ENCODE measurements at places on chromosomes 5 and 9.
A peak's percentile ranks its signal among the peaks of the same experiment; 100 is the strongest.

- DNase-seq = no peak
- peaks cover 5% of the 10 kb centered on the region for H3K36me3 ChIP-seq
- no peak overlapping the region for H3K4me3 ChIP-seq
- no peaks in the 10 kb centered on the region for H3K27me3 ChIP-seq
- H3K4me1 ChIP-seq = no peaks in the 10 kb centered on the region
These were observed 30.8 kb upstream of the SLC12A2 start for GRCh38 chr5:128052780-128053179.

DNA sequence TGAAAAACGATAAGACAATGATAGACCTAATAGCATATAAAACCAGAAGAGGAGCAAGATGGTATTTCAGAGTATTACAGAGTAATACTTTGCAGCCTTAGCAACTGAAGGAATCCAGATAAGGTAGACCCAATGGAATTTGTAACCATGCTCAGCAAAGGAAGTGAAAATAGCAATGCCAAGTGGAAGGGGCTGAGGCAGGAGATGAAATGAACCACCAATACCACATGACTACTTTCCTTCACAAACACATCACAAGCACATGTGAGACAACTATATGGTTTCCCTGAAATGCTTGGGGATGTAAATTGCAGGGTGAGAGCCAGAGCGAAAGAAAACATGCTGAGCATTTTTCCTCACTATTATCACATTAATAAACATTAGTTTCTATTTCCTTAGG, 79.8 kb upstream of the MELK start:
- DNase-seq = no peak
- H3K27ac ChIP-seq = no peak overlapping the region
- H3K4me3 ChIP-seq = no peak overlapping the region
- H3K27me3 ChIP-seq = no peaks in the 10 kb centered on the region

- peaks cover 17% of the 10 kb centered on the region for H3K4me1 ChIP-seq
- DNase-seq = no peak
- no peak overlapping the region for H3K27ac ChIP-seq
- H3K27me3 ChIP-seq = peaks cover 38% of the 10 kb centered on the region
- peak overlapping the region; percentile 29 for H3K4me3 ChIP-seq
These were observed 6.9 kb upstream of the OTP start for GRCh38 chr5:77645158-77645994.

DNA sequence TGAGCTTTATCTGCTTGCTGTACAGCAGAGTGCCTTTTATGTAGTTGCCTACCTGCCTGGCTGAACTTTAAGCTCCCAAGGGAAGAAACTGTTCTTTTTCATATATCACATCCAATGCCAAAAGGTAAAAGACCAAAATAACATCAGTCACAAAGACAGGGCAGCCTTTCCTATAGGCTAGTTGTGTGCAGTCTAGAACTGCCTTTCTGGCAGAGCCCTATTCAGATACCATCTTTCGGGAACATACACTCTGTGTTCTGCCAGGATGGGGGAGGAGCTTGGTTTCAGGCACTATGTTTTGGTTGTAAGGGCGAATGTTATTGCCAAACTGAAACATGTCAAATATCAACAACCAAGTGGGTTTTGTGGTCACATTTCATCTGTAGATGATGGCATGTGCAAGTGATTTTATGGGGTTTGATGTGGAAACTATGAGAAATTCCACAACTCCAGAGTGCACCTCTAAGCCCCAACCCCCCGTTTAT, 314.5 kb downstream of the ADGRV1 start:
- no peaks in the 10 kb centered on the region for H3K36me3 ChIP-seq
- H3K27ac ChIP-seq = no peak overlapping the region
- no peak overlapping the region for H3K4me3 ChIP-seq
- H3K27me3 ChIP-seq = no peaks in the 10 kb centered on the region

GRCh38 chr5:172544371-172545095, 90.2 kb upstream of the SH3PXD2B start:
- H3K36me3 ChIP-seq = no peaks in the 10 kb centered on the region
- no peaks in the 10 kb centered on the region for H3K27me3 ChIP-seq
- H3K4me3 ChIP-seq = no peak overlapping the region
- DNase-seq = no peak
- no peak overlapping the region for H3K27ac ChIP-seq

DNA sequence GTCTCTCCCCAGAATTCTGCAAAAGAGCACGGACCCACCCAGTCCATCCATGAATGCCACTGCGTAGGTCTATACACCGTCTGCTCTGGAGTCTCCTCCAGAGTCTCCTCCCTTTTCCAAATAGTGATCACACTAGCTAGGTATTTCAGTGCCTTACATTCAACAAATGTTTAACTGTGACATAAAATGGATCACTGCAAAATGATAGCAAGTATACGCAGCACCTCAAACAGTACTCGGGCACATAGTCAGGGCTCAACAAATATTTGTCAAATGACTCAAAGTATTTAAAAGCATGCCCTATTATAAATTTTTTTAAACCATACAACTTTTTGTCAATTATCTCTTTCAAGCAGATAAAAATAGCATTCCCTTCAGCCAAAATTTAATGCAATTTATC, 60.5 kb downstream of the TLE1 start:
- no peak overlapping the region for H3K4me3 ChIP-seq
- no peak overlapping the region for H3K27ac ChIP-seq
- H3K4me1 ChIP-seq = no peaks in the 10 kb centered on the region
- DNase-seq = no peak
- H3K36me3 ChIP-seq = peaks cover 7% of the 10 kb centered on the region

DNA sequence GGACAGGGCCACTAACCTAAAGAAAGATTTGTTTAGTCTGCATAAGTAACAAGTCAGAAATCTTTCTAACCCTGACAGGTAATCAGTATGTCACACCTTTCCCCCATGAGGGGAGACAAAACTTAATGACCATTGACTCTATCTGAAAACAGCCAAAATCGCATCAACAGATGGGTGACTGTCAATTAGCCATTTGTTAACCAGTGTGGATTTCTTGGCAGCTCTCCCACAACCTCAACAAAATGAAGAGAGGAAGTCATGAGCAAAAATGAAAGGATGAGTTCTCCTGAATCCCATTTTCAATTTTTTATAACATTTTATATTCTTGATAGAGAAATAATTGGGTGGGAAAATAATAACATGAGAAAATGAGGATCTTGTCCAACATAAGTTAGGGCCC, 84.6 kb upstream of the SNX2 start:
- no peak overlapping the region for H3K27ac ChIP-seq
- no peaks in the 10 kb centered on the region for H3K36me3 ChIP-seq
- no peaks in the 10 kb centered on the region for H3K4me1 ChIP-seq
- H3K27me3 ChIP-seq = no peaks in the 10 kb centered on the region

DNA sequence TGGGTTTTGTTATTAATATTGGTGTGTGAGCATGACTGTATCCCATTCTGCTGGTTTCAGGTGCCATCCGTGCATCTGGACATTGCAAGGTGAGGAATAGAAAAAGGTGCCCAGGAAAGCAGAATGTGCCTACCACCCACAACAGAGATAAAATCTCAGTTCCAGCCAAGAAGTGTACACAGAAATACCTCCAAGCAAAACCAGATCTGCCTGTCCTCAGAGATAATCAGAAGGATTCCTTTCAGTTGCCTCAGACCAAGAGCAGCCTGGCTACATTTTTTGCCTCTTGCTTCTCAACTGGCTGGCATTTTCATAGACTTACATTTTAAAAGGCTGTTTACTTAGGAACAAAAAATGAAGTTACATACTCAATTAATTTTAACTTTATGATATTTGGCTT, 12.1 kb upstream of the ABLIM3 start:
- no peak for DNase-seq
- no peak overlapping the region for H3K27ac ChIP-seq
- no peak overlapping the region for H3K4me3 ChIP-seq
- H3K27me3 ChIP-seq = no peaks in the 10 kb centered on the region
- peaks cover 7% of the 10 kb centered on the region for H3K4me1 ChIP-seq
- H3K36me3 ChIP-seq = no peaks in the 10 kb centered on the region

- H3K4me3 ChIP-seq = no peak overlapping the region
- no peaks in the 10 kb centered on the region for H3K4me1 ChIP-seq
- DNase-seq = no peak
- H3K27ac ChIP-seq = no peak overlapping the region
- H3K36me3 ChIP-seq = no peaks in the 10 kb centered on the region
These were observed 306.2 kb upstream of the PUM3 start for GRCh38 chr9:3150074-3150473.

DNA sequence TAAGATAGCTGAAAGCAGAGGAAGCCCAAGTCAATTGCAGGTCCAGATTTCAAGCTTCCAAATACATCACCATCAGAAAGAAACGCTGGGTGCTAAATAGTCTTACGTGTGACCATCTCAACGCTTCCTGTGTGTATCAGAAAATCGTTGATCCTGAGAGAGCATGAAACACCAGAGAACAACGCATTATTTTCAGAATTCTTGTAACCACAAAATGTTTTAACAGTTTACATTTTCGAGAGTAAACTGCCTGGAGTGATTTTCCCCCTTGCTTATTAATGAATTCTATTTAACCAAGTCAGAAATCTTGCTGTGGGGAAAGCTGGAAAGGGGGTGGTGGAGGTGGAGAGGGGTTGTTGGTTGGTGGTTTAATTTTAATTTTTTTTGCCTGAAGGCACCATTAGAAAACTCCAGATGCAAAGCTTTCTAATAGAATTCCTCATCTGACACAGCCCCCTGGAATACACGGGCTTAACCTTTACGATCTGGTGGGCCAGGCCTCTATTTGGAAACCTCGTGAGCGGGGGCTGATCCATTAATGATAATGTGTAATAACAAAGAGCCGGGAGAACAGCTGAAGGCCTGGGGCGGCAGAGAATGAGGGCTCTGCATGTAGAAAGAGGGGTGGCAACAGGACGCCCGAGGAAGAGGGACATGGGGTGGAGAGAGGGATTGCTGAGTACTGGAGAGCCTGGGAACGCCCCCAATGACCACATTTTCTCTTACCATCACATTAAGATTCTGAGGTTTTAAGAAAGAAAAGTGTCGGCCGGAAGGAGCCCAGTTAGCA, 124.5 kb upstream of the NFIB start:
- peaks cover 3% of the 10 kb centered on the region for H3K4me1 ChIP-seq
- no peak overlapping the region for H3K4me3 ChIP-seq
- no peak for DNase-seq

DNA sequence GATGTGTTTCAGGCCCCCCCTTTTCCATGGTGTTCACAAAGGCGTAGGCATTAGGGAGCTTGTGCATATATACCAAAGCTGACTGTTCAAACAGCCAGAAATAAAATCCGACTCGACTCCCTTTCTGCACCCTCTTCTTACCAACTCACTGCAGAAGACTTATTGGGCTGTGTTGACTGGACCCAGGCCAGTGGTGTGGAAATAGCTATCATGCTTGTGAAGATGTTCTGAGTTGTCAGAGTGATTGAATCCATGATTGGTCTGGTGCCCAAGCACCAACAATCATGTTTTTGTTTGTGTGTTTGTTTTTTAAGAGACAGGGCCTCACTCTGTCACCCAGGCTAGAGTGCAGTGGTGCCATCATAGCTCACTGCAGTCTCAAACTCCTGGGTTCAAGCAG, 21.6 kb downstream of the TJP2 start:
- no peak overlapping the region for H3K27ac ChIP-seq
- peaks cover 44% of the 10 kb centered on the region for H3K4me1 ChIP-seq
- H3K36me3 ChIP-seq = no peaks in the 10 kb centered on the region
- DNase-seq = no peak
- H3K4me3 ChIP-seq = no peak overlapping the region

DNA sequence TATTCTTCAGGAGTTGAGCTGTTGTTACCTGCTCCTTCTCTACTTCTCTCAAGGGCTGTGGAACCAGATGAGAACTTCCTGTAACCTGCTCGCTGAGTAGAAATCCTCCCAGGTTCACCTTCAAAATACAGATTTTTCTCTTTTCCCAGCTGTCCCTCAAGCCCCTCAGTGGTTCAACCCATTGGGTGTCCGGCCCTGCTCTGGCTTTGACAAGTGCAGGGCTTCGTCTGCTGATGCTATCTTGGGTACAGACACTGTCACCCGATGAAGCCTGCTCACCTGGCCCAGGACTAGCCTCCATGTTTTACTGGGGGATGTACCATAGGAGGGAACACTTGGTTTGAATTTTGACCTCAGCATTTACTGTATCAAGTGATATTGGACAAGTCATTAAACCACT, 490.4 kb downstream of the IRX1 start:
- no peak for DNase-seq
- H3K36me3 ChIP-seq = no peaks in the 10 kb centered on the region
- no peak overlapping the region for H3K27ac ChIP-seq
- no peaks in the 10 kb centered on the region for H3K27me3 ChIP-seq

GRCh38 chr5:111961862-111962261, 204.9 kb upstream of the NREP start:
- no peaks in the 10 kb centered on the region for H3K4me1 ChIP-seq
- H3K4me3 ChIP-seq = no peak overlapping the region
- H3K36me3 ChIP-seq = no peaks in the 10 kb centered on the region
- no peaks in the 10 kb centered on the region for H3K27me3 ChIP-seq
- H3K27ac ChIP-seq = no peak overlapping the region
- no peak for DNase-seq

GRCh38 chr5:29054282-29054681, 2015.9 kb upstream of the CDH9 start:
- H3K36me3 ChIP-seq = no peaks in the 10 kb centered on the region
- H3K27ac ChIP-seq = no peak overlapping the region
- no peaks in the 10 kb centered on the region for H3K4me1 ChIP-seq
- no peak overlapping the region for H3K4me3 ChIP-seq
- no peaks in the 10 kb centered on the region for H3K27me3 ChIP-seq

DNA sequence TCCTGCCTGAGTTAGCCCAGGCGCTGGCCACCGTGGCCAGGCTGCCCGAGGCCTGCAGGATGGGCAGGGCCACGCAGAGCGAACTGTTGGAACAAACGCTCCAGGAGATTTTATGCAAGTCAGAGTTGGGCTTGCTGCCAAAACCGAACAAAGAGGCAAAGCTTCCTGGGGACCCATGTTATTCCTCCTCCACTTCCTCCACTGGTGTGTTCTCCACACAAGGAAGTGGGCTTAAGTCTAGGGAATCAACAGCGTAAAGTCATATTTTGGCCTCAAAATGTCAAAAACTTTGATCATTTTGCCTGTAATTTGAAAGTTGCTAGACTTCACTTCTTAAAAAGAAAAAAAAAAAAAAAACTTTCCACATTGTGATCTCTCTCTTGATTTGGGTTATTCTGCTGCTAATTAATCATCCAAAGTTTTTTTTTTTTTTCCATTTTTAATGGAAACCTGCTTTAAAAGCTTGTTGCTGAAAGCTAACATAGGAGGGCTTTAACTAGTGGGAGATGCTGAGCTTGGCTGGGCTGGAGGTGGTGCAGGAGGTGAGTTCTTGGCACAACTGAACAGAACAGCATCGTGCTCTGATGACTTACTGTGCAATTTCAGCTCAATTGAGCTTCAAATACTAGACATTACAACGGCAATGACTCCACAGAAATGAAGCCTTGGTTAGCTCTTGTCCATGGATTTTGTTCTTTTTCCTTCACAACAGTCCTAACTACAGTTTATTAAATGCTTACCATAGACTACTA, 73.0 kb downstream of the PTPDC1 start:
- no peak overlapping the region for H3K4me3 ChIP-seq
- peaks cover 19% of the 10 kb centered on the region for H3K4me1 ChIP-seq
- H3K27me3 ChIP-seq = no peaks in the 10 kb centered on the region

Measured in esophagus squamous epithelium (tissue), 5 donors.